IPS DF 6.9 (cell line): ENCODE measurements at places on chromosomes 6 and 20.

GRCh38 chr6:169854083-169854725, 102.8 kb downstream of the ERMARD start:
- no peak for DNase-seq
- no peak overlapping the region for H3K4me3 ChIP-seq
- no peak overlapping the region for H3K27ac ChIP-seq
- peaks cover 3% of the 10 kb centered on the region; the same call in 1 of the 2 replicates for H3K4me1 ChIP-seq

- H3K4me1 ChIP-seq = no peaks in the 10 kb centered on the region
- no peak overlapping the region for H3K4me3 ChIP-seq
- H3K27ac ChIP-seq = no peak overlapping the region
Measured at GRCh38 chr6:74451953-74452352, 753.9 kb downstream of the COL12A1 start.

- no peak overlapping the region for H3K4me3 ChIP-seq
- DNase-seq = no peak
- no peak overlapping the region for H3K27ac ChIP-seq
Measured at GRCh38 chr6:170445971-170446370, 107.1 kb downstream of the PSMB1 start.

- H3K4me1 ChIP-seq = no peaks in the 10 kb centered on the region
- no peak for DNase-seq
- H3K27ac ChIP-seq = no peak overlapping the region
Measured at GRCh38 chr6:159121486-159121885, 47.7 kb upstream of the FNDC1 start.

GRCh38 chr6:111361648-111362047, 121.4 kb downstream of the REV3L start:
- H3K36me3 ChIP-seq = no peaks in the 10 kb centered on the region
- no peaks in the 10 kb centered on the region for H3K4me1 ChIP-seq
- H3K27ac ChIP-seq = no peak overlapping the region

DNA sequence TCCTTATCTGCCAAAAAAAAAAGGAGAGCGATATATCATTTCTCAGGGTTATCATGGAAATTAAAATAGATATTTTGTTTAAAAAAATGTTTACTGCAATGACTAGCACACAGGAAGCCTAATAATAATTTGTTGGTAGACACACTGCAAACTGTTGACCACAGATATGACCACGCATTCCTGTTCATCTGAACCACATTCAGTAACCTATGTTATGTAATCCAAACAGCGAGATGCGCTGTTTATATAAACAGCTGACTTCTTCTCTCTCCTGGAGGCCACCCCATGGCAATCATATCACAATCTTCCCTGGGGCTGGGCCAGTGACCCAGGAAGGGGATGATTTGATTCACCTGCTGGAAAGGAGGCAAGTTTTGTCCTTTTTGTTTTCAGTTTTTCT, 129.3 kb upstream of the UST start:
- no peak overlapping the region for H3K4me3 ChIP-seq
- no peak for DNase-seq
- H3K36me3 ChIP-seq = no peaks in the 10 kb centered on the region
- H3K27me3 ChIP-seq = no peaks in the 10 kb centered on the region

DNA sequence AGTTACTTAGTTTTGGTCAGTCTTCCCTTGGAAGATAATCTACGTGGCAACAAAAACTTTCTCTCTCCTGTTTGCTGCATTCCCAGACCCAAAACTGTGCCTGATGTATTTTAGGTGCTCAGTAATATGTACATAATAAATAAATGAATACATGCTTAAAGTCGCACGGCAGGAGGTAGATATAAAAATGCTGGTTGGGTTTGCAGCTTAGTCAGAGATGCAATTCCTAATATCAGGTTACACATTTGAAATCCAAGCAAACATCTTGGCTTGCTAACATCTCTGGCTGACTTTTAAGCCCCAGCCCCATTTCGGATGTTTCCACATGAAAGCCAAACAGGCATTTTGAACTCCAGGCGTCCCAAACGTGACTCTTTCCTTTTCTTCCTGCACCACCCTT, 91.0 kb downstream of the KCNQ5 start:
- DNase-seq = no peak
- H3K27ac ChIP-seq = no peak overlapping the region
- H3K4me1 ChIP-seq = no peaks in the 10 kb centered on the region
- no peaks in the 10 kb centered on the region for H3K36me3 ChIP-seq
- H3K27me3 ChIP-seq = no peaks in the 10 kb centered on the region
- H3K4me3 ChIP-seq = no peak overlapping the region

DNA sequence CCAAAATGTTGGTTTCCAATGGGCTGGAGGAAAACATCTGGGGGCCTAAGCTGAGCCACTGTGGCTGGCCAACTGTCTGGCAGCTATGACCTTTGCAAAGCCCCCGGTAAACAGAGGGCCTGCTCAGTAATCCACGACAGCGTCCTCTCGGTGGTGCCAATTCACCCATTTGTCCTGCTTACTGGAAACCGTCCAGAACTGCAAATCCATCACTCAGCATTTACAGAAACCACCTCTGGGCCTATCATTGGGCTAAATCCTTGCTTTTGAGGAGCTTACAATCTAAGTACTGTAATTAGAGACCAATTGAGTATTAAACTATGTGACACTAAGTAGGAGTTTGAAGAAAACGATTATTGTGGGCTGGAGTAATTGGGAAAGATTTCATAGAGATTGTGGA, 31.0 kb downstream of the ADAT2 start:
- no peaks in the 10 kb centered on the region for H3K4me1 ChIP-seq
- no peak overlapping the region for H3K4me3 ChIP-seq
- DNase-seq = no peak
